ENCODE measurements at places on chromosomes 1 and 21.

DNA sequence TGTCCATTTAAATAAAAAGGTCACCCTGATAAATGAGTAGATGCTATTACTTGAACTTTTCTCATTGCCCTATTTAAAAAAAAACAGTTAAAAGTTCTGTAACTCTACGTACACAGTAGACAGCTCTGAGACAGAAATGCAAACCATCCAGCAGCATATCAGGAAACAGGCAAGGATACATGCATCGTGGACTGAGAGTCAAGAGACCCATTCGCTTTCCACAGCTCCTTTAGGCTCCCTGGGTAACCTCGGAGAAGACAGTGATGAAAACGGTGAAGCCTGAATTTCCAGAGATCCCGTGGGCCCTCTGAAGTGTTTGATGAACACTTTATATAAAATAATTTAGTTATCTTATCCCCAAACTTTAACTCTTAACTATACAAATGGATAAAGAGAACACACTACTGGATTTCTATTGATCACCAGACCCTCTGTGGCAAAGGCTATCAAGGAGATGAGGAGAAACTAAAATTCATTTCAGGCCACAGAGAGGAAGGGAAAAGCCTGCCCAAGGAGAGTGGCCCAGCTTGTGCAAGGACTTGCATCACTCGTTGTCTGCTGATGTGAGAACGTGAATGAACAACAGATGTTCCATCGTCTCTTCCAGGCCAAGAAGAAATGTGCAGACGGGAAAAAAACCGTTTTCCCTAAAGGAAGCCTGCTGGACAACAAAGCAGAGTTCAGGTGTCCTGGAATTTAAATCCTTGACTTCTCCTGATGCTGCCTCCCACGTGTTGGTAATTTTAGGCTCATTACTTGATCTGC, 131.0 kb downstream of the TGFBR3 start:
- DNase-seq: peak; percentile 93

GRCh38 chr1:212606395-212607205, 2.0 kb upstream of the ATF3 start:
- DNase-seq: no peak

DNA sequence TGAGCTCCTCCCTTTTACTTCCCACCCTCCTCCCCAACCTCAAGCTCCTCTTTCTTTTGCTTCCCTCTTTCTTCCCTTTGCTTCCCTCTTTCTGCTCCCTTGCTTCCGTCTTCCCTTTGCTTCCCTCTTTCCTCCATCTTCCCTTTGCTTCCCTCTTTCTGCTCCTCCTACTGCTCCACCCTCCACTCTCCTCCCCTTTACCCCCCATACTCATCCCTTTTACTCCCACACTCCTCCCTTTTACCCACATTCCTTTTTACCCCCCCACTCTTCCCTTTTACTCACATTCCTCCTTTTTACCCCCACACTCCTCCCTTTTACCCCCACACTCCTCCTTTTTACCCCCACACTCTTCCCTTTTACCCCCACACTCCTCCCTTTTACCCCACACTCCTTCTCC, 30.2 kb downstream of the PGBD5 start:
- DNase-seq: no peak

DNA sequence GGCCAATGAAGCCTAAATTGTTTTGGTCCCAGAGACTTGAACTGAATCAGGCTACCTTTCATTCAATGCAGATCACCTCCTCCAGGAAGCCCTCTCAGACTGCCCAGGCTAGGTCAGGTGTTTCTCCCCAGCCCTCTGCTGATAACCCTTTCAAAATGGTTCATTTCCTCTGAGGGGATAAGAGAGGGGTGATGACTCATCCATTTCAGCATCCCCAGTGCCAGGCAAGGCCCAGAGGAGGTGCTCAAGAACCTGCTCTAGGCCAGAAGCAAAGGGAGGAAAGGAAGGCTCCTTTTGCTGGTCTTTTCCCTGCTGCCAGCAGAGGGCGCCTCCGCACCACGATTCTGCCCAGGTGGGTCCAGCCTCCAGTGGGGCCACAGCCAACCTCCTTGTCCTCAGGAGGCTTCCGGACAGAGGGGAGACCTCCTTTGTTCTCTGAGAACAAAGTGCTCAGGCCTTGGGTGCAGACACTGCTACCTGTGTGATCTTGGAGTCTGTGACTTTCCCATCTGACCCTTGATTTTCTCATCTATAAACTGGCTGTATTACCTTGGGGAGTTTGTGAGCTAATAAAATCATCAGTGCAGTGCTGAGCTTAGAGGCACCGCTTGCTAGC, 45.3 kb upstream of the ARHGEF10L start:
- DNase-seq: peak; percentile 70

GRCh38 chr1:206937425-206937824, 8.8 kb downstream of the PIGR start:
- no peak for DNase-seq

DNA sequence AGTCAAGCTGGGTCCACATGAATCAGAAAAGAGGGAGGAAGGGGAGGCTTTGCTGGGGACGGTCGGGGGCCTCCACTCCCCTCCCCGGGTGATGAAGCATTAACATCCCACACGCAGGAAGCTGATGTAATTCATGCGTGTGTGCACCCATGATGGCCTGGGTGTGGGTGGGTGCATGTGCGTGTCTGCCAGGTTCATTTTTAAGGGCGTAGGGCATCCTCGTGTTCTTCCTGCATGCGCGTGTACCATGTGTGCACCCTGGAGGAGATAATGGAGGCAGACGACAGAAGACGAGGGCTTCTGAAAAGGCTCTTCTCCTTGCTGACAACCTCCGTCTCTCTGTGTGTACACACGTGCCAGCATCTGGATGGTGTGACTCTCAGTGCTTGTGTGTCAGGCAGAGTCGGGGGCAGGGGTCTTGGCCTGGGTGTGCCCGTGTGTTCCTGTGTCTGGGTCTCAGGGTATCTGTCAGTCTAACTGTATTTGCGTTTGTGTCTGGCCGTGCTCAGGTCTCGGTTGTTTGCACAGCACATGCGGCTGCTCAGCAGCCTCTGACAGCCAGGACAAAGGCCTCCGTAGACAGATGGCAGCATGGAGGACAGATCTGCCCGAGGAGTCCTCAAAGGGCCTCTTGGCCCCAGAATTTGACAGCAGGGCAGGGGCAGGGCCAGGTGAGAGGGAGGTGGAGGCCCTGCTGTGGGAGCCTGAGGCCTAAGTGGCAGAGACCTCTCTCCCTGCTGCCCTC, 2.4 kb downstream of the RAP1GAP start:
- no peak for DNase-seq

DNA sequence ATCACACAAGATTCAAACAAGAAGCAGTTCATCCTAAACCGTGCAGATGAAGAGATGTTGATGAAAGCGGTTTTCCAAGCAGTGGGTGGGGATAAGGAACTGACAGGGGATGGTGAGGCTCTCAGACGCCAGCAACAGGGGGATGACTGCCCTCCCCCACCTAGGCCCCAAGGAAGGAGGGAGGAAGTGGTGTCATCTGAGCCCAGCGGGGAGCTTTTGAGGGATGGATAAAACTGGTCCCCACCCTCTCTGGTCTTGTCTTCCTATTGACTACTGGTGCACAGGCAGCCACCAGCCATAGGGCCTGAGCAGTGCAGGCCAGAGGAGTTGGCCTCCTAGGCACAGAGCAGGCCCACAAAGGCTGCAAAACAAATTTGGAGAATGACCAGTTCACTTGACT, 175.5 kb downstream of the HUNK start:
- DNase-seq: no peak

DNA sequence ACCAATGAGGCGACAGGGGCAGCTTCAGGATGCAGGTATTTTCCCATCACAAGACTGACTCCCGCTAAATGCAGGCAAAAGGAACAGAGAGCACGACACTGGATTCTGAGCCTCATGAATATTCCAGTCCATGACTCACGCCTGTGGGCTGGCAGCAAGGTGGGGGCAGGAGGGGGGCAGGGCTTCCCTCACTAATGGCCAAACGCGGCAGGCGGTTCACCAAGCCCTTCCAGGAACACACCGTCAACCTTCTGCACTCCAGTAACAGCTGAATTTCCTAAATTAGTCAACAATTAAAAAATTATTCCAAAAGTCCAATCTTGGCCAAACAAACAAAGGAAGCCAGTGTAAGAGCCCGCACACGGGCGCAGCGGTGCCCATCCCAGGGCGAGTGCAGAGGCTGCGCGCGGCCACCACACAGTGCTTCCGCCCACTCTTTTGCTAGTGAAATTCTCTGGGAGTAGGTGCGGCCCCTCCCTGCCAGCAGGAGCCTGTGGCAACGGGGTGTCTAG, 12.5 kb upstream of the GPR153 start:
- DNase-seq: no peak

GRCh38 chr1:217097819-217098218, 374.6 kb upstream of the ESRRG start:
- peak; percentile 3 for DNase-seq

GRCh38 chr1:182035097-182035770, 26.3 kb downstream of the ZNF648 start:
- no peak for DNase-seq

DNA sequence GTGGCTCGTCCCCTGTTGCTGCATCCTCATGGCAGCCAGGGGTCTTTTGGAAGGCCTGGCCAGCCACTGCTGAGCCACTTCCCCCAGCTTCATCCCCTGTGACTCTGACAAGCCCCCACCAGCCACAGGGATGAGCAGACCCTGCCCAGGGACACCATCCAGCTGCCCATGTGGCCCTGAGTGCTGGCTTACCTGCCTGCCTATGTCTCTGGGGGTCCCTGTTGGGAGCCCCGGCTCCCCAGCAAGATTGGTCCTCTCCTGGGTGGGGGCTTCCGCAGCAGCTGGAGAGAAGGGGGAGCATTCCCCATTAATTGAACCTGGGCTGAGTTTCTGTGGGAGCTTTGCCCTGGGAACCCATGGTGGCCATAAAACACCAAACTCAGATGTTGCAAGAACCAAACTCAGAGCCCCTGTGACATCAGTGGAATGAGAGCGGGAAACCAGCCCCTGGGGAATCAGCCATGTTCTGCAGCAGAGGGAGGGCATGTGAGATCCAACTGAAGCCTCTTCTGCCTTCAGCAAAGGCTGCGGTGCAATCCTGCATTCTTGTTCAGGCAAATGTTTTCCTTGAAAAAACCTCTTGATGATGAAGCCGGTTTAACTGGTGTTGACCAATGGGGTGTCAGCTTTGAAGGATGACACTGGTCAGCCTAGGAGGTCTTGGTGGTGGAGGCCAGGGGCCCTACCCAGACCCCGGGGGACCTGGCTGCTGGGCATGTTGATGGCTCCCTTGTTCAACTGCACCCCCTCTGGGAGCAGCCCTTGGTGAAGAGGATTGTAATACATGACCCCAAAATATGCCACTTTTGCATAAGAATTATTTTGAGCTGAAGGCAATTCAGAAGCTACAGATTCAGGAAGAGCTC, 28.3 kb upstream of the COL18A1 start:
- DNase-seq: no peak

GRCh38 chr1:157975228-157975950, 18.1 kb upstream of the KIRREL1 start:
- no peak for DNase-seq

GRCh38 chr1:215022741-215023141, 59.8 kb upstream of the KCNK2 start:
- no peak for DNase-seq

DNA sequence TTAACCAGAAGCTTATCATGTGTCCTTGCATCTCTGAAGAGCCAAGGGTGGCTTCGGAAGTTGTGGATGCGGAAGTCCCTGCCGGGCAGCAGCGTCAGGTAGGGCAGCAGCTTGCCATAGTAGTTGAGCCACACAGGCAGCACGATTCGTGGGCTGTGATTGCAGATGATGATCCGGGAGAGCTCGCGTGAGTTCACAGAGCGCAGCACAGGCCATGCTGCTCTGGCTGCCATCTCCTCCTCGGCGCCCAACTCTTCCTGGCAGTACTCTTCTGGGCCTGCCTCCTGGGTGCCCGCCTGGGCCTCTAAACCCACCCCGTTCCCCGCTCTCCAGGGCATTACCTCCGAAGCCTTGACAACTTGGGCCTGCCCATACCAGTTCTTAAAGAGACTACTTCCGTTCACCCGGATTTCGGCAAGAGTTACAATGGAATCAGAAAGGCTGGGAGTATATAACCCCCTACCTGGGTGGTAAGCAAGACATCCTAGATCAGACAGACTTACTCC, at the start of gene VHLL:
TSS of gene VHLL (minus strand) at position 456 of the 506 bp plus-strand sequence. CDS start at position 338, 118 bp downstream.
- no peak for DNase-seq

GRCh38 chr1:94709891-94710581, 110.1 kb upstream of the SLC44A3 start:
- DNase-seq: no peak

DNA sequence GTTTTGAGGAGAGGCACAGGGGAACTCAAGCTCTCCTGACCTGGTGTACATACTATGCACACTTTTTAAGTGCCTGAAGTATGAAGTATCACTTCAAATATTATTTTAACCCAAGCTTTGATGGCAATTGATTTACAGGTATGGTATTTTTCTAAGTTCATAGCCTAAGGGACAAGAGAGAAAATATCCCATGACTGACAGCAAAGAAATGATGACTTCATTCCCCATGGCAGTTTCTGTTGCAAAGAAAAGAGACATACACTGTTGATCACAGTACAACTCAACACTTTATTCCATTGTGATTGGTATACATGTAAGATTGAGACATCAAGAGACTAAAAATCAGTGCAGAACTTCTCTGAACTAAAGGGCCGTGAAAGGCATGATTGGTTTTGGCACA, 41.8 kb upstream of the BCL10 start:
- no peak for DNase-seq

GRCh38 chr1:221690858-221691257, 51.0 kb downstream of the DUSP10 start:
- no peak for DNase-seq

DNA sequence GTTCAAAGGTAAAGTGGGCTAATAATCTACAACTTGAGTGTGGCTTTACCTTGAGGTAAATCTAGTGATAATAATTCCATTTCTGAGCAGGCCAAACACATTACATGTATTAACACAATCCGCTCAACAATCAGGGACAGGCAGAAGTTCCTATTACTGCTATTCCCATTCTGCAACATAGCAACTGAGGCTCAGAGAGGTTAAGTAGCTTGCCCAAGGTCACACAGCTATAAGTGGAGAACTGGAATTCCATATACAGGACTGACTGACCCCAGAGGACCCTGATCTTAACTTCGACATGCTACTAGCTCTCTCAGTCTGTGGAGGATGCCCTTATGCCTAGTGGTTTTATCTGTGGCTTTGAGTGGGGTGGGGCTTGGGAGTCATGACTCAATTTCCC, 110.1 kb downstream of the TRABD2B start:
- DNase-seq: no peak

DNA sequence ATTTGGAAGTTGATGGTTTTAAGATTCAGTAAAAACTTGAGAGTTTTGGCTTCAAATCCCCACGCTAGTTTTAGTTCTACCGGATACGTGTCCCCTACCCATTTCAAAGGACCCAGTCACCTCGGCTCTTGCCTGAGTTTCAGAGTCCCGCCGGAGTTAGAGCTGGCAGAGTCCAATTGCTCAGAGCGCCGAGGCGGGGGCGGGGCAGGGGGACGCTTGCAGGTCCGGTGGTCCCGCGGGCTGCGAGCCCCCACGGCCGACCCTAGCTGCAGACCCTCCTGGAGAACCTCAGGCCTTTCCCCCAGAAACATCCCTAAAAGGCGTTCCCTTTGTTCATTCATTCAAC, 765 bp upstream of the VPS45 start:
- no peak for DNase-seq

GRCh38 chr21:17461582-17461981, 51.3 kb upstream of the CXADR start:
- DNase-seq: no peak

- peak; percentile 9 for DNase-seq
These were observed 8.8 kb upstream of the CEP85 start for GRCh38 chr1:26225033-26225831.
